NCI-H748 treated with DMSO at 0.1 percent for 48 hours (cell line): ENCODE measurements at places on chromosomes 7 and 10.
A peak's percentile ranks its signal among the peaks of the same experiment; 100 is the strongest.

- DNase-seq: no peak
These were observed 46.4 kb downstream of the CALML3 start for GRCh38 chr10:5570979-5571810.

DNA sequence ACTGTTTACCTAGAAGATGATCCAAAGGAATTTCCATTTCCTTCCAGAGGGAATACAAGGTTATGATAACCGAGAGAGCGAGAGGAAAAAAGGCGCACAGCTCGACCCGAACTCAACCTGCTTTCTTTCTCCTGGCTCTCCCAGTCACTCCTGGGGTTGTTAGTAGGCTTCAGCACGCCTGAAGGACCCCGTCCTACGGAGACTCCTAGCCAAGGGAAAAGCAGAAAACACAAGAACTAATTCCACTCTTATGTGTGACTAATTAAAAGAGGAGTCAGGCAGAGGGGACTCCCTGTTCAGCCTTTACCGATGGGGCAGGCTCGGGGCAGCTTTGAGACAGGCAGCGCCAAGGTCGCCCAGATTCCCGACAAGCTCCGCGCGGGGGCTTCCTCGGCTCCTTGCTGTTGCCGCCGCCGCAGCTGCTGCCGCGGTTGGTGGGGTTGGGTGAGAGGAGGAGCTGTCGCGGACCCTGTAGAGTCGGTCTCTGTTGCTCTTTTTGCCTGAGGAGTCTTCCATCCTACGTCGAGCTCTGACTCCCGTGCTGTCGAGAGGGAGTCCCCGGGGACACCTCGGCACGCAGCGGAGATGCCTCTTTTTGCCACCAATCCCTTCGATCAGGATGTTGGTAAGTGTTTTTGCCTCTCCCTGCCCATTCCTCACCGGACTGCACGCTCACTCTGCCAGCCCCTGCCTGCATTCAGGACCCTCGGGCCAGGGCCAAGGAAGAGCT is at the start of gene STAM:
STAM (plus strand) TSS at position 397 of the 730 bp plus-strand sequence; CDS start at position 586, 189 bp downstream.
- DNase-seq: peak; percentile 84

DNA sequence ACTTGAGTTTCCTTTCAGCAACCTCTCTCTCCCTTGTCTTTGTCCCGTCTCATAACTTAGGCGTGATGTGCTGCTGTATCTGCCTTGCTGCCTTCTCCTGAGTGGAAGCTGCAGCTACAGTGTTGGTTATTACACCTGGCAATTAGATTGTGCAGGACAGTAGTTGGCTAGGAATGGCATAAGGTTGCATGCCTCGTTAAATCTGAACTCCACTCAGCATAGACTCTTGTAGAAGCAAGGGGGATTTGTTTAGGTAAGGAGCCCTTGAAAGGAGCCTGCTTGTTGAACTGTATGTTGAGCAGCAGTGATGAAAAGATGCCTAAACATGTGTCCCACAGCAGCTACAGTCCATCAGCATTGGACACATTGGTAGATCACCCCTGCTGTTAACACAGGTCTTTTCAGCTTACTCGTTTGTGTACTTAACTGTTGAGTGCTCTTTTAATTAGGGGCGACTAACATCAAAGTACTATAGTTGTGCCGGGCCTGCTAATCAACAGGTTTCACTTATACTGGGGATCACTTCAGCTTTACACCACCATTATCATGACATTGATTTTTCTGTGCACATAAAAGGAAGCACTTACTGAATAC is 225.0 kb downstream of the AUTS2 start:
- DNase-seq: peak; percentile 92

GRCh38 chr7:135645296-135645904 is 16.9 kb upstream of the STMP1 start:
- peak; percentile 54 for DNase-seq

- DNase-seq: no peak
These were observed 38.4 kb upstream of the ZNF438 start for GRCh38 chr10:31070025-31070424.

DNA sequence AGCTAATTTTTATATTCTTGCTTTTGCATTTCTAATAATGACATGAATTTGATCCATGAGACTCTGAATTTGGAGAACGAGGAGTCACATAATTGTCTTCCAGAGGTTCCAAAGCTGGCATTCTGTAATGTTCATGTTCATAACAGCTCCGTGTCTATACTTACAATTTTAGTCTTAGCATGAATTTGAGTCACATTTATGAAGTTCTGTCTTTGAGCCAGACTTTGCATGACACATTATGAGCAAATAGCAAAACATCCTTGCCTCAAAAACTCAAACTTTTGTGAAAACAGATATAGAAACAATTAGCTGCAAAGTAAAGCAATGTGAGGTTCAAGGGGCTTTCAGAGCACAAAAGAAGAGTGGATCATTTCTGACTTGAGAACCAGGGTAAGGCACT is 44.5 kb upstream of the CAV2 start:
- no peak for DNase-seq

DNA sequence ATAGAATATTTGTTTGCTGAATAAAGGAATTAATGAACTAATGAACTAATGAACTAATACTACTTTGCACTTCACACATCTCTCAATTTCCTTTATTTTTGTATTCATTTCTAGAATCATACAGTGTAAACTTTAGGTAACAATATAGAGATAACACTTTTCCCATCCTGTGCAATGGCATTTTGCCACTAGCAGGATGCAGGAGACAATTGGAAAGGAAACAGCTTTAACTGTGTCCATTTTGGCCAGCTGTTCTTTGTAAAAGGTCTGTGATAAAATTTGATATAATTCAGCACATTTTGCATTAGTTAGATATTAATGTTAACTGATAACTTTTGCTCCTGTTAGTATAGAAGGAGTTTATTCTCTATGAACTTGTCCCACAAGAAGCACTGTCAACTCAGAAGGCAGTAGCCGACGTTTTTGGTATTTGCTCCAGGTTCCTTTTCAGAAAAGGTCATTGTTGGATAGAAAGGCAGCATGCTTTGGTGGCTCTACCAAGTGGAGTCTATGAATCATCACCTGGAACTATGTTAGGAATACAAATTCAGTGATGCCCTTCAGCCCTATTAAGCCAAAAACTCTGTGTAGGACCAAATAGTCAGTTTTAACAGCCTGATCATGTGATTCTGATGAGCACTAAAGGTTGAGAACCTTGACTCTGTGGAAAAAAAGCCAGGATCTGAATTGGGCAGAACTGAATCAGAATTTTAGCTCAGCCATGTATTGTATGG is 86.6 kb downstream of the NRG3 start:
- DNase-seq: no peak

GRCh38 chr10:124252097-124252715 is 158.8 kb upstream of the CHST15 start:
- no peak for DNase-seq

DNA sequence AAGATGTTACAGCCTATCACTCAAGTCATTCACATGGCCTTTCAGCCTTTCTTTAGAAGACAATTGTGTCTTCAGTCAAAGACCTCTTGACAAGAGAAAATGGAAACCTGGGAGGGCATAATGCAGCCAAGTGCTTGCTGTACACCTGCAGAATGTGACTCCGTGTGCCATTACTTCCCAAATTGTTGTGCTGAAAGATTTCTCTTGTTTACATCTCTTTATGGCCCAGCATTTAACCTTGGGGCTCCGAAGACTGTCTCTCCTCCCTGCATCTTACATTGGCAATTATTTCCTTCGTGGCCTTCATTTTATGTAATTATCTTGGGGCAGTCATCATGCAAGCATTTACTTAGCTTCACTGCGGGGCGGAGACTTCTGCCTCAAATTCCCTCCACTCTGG is 287.0 kb downstream of the TCF7L2 start:
- DNase-seq: no peak

DNA sequence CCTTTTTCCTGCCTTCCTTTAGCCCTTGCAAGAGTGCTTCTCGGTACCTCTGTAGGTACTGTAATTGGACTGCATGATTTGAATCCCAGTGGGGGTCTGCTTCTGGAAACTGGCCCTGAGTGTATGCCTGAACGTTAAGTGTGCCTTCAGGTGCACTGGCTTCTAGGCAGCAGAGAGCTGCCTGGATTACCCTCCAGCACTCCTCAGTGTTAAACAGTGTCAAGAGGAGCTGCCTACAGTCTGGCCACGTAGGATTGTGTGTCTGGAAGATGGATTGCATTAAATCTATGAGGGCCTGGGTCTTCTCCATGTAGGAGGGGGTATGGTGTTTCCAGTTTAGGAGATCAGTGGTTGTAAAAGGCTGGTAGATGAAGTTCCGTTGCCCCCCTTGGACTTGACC is 103.7 kb downstream of the TRIM24 start:
- no peak for DNase-seq

- no peak for DNase-seq
These were observed 146.9 kb upstream of the ANK3 start for GRCh38 chr10:60536529-60537114.

DNA sequence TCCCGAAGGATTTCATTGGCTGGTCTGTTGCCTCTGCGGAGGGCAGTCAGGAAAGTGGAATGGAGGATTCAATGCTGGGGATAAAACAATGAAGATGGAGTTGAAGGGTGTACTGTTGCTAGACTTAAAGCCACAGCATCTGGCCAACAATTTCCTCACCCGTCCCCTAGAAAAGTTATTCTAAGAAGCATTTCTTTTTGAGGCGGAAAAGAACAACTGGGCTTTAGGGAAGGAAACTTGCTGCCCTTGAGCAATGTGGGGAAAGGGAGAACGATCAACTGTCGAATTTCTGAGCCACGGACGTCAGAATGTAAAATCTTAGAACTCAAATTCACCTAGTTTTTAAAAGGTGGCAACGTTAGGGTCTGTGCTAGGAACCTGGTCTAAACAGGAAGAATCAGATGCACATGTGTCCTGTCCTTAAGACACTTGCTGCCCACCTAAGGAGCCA is 664 bp downstream of the FMC1 start:
- DNase-seq: no peak

DNA sequence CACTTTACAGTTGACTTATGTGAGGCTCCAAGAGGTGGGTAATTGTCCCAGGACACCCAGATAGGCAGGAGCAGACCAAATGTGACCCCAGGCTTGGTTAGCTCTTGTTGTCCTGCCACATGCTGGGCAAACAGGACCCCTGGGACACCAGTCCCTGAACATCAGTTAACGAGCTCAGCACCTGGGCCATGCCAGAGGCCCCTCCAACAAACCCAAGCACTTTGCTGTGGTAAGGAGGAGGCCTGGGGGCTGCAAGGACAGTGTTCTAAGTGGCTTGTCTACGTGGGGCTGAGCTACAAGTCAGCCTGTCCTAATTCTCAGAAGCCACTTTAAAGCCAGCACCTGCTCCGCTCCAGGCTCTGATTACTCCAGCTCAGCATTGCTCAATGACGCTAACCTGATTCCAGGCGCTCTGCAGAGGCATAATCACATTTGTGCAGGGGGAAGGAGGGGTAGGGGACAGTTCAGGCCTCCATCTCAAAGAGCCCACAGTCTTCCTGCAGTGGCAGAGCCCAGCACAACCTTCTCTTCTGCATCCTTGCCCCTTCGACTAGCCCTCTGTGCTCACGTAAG is 57.2 kb downstream of the DDC start:
- DNase-seq: no peak

GRCh38 chr10:7541137-7542087 is 125.4 kb downstream of the ITIH5 start:
- no peak for DNase-seq

- no peak for DNase-seq
These were observed 15.8 kb downstream of the BTBD16 start for GRCh38 chr10:122286867-122287266.

DNA sequence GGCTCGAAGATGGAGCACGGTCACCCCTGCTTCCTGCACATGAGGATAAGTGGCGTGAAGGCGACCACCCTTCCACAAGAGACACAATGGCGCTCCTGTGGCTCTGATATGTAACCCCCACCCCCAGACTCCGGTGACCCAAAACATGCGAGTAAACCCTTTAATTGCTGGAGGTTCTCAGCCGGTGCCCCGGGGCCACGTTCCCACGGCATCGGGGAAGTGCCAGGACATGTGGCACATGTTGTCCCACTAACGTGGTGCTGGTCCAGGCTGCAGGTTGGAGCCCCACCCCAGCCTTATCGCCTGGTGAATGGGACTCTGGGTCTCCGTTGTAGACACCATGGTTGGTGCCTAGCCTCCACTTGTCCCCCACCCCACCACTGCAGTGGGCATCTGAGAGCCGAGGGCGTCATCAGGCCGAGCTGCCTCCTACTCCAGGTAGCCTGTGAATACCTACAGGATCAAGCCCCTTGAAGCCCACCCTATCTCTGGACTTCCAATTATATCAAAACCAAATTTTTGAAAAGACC is 132.8 kb downstream of the PRKAG2 start:
- DNase-seq: no peak

DNA sequence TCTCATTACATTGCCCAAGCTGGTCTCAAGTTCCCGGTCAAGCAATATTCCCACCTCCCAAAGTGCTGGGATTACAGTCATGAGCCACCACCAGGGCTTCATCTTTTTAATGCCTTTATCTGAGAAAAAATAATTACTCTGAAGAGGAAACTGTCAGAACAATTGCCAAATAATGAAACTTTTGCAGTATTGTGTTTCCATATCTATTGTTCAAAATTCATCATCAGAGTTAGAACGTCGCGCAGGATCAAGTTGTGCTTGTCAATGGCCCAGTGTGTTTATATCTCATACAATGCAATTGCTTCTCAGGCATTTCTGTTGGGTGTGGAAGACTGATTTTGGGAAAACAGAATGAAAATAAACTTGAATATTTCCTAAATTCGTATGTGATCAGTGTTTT is 143.1 kb downstream of the ARID5B start:
- no peak for DNase-seq

GRCh38 chr10:89301232-89301631 is 614 bp upstream of the IFIT2 start:
- no peak for DNase-seq

GRCh38 chr10:113853578-113854012 is 287 bp downstream of the DCLRE1A start:
- no peak for DNase-seq

GRCh38 chr10:60399328-60399727 is 9.7 kb upstream of the ANK3 start:
- DNase-seq: no peak

DNA sequence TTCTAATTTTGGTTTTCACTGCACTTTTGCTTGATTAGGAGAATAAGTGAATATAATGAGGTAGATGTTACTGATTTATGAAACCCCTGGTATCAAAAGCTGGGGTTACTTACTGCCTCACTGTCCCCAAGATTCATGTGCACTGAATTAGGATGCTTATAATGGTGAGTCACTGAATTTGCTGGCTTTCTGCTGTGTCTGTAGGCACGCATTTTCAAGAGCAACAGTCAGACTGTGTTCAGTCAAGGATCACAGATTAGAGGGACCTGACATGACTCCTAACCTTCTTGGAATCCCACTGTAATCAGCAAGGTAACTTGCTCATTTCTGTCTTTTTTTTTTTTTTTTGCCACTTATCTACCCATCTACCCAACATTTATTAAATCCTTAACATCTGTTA is 59.7 kb downstream of the GPR85 start:
- no peak for DNase-seq

GRCh38 chr10:60732198-60732806 is 46.0 kb upstream of the CDK1 start:
- no peak for DNase-seq

- DNase-seq: no peak
These were observed 7.0 kb upstream of the GET4 start for GRCh38 chr7:869348-869747.
